ENCODE measurements at places on chromosomes 6 and 20.
A peak's percentile ranks its signal among the peaks of the same experiment; 100 is the strongest.

- DNase-seq = no peak
Observed at GRCh38 chr20:15378151-15378550, 1040.7 kb upstream of the FLRT3 start.

- no peak for DNase-seq
Observed at GRCh38 chr6:27847706-27848105, 64.5 kb downstream of the OR2B2 start.

DNA sequence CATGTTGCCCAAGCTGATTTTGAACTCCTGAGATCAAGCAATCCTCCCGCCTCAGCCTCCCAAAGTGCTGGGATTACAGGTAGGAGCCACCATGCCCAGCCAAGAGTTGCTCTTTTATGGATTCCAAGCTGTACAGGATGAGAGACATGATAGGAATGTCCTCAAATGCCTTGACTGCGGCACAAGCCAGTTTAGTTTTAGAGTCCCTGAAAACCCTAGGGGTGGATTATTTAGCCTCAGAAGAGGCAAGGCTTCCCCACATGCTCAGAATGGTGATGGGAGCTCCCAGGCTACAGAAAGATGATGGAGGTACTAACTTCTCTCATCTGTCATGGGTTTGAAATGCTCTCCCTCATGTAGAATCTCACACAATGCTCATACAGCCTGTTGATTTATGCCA, 280.5 kb upstream of the PRND start:
- DNase-seq = no peak

DNA sequence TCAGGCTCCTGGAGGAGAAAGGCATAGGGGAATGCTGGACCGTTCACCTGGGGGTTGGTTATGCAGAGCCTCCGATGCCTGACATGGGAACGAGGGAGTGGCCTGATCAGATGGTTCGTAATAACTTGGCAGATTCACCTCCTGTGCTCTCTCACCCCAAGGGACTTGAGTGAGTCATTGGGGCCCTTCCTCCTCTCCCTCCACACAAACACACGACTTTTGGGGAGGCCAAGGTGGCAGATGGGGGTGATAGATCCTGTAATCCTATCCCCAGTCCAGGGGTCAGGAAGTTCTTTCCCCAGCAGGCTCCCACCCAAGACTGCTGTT, 45.6 kb upstream of the ARFGEF2 start:
- DNase-seq = no peak

DNA sequence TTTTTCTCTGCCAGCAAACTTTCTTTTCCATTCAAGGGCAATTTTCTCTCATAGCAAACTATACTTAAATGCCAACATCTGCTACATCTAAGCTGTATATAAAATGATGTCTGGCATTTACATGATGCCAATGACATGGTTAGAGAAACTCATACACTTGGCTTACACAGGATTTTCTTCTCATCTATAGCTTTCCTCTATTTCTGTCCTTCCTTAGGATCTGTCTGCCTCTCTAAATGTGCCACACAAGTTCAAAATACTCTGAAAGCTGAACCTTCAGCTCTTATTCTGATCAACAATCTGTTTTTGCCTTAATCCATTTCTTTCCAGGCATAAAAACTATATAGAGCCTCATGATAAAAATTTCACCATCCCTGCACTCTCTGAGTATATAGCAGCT, 290.9 kb upstream of the RNF217 start:
- no peak for DNase-seq

- no peak for DNase-seq
Observed at GRCh38 chr20:164618-165017, 7.4 kb downstream of the DEFB127 start.

- no peak for DNase-seq
Observed at GRCh38 chr6:13437218-13437996, 50.0 kb downstream of the GFOD1 start.

GRCh38 chr6:89073840-89074239, 6.7 kb upstream of the PNRC1 start:
- no peak for DNase-seq

DNA sequence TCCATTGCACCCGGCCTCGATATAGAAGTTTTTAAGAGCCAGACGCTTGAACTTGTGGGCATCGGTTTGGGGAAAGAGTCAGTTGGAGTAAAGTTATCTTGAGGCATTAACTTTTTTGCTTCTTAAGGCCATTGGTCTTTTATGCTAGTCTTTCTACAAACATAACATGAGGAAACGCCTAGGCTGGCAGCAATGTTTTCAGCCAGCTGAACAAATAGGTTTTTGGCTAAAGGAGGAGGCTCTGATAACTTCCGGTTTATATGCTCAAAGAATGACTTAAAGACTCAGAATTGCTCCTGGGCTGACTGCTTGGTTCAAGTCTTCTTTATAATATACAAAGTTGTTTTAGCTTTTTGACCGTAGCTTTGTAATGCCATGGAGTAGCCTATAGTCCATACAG, 46.2 kb downstream of the HLA-C start:
- DNase-seq = no peak

DNA sequence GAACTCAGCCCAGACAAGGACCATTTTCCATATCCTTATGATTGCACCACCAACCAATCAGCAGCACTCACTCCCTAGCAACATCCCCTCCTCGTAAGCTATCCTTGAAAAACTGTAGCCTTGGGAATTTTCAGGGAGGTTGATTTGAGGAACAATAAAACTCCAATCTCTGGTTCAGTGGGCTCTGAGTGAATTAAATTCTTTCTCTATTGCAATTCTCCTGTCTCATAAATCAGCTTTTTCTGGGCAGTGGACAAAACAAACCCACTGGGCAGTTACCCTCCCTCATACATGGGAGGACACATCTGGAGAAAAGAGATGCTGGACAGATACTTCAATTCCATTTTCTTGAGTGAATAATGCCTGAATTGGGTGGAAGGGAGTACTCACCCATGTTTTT, 115.4 kb upstream of the STXBP5 start:
- DNase-seq = no peak

DNA sequence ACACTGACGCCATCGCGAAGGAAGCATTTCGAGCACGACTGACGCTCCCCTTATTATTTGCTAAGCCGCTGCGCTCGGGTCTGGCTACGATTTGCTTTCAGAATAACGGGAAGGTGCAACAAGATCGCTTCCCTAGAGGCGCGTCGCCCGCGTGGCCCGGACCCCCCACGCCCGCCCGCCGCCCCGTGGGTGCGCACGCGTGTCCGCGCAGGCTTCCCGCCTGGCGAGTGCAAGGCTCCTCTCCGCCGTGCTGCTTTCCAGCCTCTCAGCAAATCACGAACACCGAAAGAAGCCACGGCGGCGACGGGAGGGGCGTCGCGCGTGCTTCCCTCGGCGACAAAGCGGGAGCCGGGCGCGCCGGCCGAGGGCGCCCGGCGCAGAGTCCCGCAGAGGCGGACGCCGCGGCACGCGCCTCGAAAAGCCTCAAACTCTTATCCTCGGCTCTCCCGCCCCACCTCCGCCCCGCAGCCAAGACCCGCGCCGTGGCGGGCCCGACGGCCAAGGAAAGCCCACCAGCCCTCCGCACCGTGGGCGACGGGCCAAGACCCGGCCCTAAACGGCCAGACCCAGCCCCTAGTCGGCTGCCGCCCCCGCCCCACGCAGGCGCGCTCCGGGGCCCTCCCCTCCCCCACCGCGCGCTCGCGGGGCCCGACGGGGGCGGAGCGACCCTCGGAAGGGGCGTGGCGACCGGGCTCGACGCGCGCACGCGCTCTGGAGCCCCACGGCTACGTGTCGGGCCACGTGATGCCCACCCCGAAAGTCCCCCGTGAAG, 987 bp upstream of the QKI start:
- peak; percentile 61 for DNase-seq

DNA sequence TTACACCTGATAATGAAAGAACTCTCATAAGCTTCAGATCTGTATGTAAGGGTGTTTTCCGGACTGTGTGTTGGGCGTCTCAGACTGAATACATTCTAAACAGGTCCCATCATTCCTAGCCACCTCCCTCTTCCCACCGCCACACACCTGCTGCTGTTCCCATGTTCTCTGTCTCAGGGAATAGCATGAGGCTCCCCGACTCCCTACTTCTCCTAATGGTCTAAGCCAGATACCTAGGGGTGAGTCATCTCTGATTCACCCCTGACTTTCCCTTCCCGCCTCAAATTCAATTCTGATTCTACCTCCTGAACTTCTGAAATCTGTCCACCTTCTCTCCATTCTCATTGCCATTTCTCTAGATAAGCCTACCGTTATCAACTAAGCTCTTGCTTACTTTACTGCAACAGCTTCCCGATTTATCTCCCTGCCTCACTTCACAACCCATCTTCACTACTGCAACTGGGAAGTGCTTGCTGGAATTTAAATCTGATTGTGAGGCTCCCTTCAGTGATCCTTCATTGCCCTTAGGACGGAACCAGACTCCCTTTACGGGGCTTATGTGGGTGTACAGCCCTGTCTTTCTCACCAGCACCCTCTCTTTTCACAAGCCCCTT, 1.6 kb downstream of the TMEM14A start:
- no peak for DNase-seq

DNA sequence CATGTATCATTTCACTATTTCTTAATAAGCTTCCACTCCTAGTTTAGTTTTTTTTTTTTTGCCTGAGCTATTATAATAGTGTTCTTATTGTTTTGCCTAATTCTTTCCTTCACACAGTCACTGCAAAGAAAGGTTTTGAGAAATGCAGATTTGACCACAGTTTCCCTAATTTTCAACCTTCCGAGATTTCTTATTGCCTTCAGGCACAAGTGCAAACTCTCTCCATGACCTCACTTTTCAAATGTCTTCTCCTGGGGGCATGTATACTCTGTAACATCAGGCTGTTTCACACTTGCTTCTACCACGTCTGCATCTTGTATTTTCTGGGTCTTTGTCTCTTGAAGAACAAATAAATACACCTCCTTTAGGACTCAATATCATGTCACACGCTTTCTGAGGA, 339.0 kb upstream of the CITED2 start:
- no peak for DNase-seq

DNA sequence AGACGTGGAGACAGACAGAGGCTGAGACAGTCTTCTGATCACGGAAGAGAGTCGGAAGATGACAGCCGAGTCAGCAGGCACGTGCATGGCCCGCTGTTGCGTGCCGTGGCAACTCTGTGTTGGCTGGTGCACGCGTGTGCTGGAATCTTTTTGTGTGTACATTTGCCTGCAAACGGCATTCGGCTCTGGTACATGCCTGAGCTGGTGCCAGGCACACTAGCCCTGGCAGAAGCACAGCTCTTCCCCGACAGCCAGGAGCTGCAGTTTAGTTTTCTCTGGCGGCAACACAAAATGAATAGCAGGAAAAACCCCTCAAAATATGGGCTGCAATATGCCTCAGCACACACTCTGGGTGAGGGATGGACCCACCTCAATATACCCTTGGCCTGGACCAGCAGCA, 769 bp upstream of the PDYN start:
- no peak for DNase-seq

DNA sequence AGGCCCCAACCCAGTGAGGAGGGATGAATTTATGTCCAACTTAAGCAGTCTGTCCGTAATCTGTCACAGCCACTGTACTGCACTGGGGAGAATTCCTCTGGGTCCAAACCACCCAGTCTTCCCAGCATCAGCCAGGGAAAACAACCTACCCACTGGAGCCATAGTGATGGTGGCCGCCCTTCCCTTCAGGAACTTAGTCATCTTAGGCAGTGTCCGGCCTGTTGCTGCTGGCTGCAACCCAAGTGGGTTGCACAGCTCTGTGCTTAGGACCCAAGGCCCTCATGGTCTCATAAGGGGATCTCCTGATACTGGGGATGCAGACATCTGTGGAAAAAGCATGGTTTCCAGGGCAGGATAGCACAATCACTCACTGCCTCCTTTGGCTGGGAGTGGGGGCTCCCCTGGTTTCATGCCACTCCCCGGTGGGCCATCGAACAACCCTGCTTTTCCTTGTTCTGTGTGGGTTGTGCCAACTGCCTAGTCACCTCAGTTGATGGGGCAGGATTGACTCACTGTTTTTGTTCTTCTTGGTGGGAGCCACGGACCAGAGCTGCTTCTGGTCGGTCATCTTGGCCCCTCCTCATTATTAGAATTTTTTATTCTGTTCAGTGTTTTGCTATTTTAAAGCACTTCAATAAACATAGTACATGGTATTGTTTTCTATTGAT, 591.9 kb downstream of the DOK5 start:
- no peak for DNase-seq

DNA sequence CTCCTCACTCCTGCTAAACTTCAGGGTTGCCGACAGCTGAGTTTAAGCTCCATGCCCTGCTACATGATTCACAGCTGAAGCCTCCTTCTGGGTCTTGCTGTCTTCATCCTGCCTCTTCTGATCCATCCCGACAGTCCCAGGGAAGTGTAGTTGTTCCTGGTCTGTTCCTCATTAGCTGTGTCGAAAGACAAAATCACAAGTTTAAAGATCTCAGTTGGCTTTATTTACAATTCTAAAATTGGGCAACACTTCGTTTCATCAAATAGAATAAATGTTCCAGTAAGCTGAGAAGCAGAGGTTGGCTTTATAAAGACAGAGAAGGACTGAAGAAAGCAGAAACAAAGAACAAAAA, 4.1 kb upstream of the SLC2A10 start:
- no peak for DNase-seq

GRCh38 chr6:33985947-33986346, 159.9 kb downstream of the GRM4 start:
- DNase-seq = no peak

DNA sequence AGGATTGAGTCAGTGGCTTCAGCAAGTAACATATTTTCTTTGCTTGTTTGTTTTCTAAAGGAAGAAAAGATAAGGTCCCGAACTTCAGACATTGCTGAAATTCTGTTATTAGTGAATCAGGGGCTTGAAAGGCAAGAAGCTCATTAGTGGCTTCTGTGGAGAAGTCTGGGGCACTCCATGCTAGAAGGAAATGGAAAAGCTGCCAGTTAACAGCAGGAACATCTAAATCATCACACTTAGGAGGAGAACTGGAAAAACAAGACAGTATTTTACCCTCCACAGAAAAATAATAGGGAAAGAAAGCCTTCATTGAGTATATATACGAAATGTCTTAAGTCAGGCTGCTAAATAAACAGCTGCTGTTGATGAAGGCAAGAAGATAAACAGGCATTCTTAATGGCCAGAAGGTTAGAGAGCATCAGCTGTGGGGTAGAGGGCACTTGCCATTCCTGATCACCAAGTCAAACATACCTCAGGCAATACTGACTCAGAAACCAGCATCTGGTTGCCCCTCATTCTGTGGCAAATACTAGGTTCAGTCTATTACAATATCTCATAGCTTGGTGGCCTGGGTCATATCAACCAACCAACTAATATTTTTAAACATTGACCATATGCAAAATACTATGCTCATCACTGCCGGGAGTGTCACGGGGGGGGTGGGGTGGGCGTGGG, 143.2 kb upstream of the TENT5A start:
- no peak for DNase-seq

DNA sequence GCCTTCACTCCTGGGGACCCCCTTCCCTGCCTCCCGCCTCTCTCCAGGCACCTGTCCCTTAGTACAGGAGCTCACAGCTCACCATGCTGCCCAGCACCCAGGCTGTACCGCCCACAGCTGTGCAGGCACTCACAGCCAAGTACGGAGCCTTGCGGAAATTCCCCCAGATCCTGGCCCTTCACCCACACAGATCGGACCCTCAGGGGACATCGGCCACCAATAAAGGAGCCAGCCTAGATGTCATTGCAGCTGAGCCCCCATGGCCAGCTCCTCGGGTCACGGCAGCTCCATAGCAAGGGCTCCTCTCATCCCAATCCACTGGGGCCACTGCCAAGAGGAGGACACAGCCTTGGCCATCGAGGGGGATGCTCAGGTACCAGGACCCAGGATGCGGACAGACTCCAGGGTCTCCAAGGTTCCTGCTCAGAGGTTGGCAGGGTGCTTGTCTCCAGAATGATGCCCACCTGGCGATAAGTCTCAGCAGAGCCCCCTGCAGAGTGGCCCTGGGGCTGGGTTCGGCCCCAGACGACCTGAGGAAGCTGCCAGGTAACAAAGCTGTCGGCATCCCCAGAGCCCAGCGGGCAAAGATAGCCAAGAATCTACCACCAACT, 82.3 kb downstream of the YTHDF1 start:
- no peak for DNase-seq

All from DMS153 (cell line).